T-helper 2 cell treated with Interferon-gamma antibody and Interleukin-4, amounts not matched to agents 5 μg/mL and 100 μg/mL, for 36 hours (primary cell): ENCODE measurements at places on chromosomes 7 and 10.

- DNase-seq: no peak
Observed at GRCh38 chr10:101380353-101381017, 26.5 kb downstream of the BTRC start.

DNA sequence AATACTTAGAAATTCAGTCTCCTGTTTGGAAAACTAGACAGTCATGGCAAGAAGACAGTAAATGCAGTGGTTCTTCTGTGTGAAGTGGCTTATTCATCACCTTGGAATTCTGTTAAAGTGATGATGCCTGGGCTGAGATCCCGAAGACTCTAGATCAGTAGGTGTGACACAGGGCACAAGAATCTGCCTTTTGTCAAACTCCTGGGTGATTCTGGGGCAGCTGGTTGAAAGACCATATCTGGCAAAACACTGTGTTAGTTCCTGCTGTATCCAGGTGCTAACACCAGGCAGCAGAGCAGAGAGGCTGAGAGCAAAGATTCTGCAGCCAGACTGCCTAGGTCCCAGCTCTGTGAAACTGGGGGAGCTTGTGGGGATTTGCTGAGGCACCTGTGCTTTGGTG, 26.5 kb downstream of the MRC1 start:
- no peak for DNase-seq

- DNase-seq: no peak
Observed at GRCh38 chr7:151272405-151272804, 23.9 kb upstream of the SMARCD3 start.

DNA sequence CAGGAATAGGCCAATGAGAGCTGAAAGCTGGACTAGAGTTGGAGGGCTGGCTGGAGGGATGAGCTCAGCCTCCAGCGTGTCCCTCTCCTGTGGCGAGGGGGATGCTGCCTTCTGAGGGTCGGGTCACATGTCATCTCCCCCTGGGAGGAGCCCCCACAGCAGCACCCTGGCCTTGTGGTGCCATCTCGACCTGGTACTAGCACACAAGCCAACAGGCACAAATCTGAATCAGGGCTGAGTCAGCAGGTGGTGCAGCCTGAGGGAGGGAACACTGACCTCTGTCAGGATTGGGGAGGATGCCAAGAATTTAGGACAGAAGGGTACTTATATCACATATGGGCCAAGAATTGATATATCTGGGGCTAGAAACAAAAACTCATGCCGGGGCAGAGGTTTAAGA, 280.4 kb downstream of the CELF2 start:
- DNase-seq: no peak

DNA sequence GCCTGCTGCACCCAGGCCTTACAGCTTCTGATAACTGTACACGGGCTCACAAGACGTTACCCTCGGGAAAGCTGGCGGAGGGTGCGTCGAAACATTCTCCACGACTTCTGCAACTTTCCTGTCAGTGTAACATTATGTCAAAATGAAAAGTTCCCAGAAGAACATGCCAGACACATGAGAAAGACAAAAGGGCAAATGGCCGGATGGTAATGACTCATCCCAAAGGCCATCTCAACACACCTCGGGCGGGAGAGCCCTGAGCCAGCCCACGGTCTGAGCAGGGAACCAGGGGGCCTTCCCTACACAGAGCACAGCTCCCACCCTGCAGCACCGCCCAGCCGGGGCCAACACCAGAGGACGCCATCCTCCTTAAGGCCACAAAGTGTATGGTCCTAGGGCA, 118.7 kb downstream of the MAD1L1 start:
- DNase-seq: no peak

DNA sequence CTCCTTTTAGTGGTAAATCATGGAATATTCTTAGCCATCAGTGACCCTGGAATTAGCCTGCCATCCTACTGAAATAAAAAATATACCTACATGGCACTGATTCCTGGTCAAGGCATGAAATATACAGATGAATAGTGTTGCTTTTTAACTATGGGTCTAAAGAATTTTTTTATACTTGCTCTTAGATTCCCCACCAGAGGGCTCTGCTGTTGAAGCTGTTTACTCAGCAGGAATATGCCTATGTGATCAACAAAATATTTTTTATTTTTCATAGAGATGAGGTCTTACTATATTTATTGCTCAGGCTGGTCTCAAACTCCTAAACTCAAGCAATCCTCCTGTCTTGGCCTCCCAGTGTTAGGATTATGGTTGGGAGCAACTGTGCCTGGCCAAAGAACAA, 13.5 kb downstream of the ZC3HC1 start:
- DNase-seq: no peak

GRCh38 chr7:133797818-133798520, 329.2 kb upstream of the LRGUK start:
- no peak for DNase-seq

DNA sequence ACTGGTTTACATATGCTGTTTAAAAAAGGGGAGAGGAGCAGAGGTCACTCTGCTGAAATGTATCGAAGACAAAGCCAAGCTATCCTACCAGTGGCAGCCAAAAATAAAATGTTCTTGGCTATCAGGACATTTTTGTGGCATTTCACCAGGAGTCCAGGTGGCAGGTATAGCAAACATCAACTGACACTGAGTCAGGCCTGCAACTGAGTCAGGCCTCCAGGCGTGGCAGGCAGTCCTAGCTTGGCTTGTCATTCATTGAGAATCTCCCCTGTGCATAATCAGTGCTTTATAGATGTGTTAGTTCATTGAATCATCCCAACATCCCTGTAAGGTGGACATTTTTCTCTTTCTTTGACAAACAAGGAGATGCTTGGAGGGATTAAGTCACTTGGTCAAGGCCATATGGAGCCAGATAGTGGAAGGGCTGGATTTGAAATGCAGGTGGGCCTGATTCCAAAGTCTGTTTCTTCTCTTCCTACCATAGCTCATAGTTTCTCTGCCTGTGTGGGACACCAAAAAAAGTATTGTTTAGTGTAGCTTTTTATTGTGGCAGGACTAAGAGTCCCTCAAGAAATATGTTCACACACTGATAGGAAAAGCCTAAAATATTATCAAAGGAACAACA, 4.3 kb downstream of the DYNC1I1 start:
- DNase-seq: no peak

DNA sequence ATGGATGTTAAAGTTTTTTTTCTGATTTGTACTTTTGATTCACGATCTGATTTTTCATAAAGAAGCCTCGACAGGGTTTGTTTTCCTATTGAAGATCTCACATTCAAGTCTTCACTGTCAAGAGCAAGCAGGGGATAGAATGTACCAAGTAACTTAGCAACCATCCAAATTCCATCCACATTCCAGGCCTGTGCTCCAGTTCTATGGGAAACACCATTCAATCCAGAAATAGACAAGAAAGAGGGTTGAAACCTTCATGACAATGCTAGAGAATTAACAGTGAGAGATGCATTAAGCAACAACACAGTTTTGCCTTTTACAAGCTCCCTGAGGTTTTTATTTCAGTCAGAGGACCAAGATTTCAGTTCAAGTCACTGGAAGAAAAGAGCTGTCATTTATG, 300.2 kb downstream of the NEBL start:
- no peak for DNase-seq

DNA sequence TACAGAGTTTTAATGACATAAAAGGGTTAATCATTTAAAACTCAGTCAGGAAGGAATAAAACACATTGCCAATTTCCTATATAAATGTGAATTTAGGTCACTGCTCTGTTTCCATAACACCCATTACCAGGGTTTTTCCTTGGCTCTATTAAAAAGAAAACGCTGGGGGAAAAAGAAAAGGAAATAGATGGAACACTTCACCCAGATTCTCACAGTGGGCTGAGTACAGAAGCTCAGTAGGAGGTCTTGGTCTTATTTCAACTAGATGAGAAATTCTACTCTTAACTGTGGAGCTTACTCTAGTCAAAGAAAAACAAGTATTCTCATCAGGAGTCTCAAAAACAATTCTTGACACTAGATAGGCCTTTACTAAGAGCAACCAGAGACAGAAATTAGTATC, 36.5 kb downstream of the GLUD1 start:
- no peak for DNase-seq

DNA sequence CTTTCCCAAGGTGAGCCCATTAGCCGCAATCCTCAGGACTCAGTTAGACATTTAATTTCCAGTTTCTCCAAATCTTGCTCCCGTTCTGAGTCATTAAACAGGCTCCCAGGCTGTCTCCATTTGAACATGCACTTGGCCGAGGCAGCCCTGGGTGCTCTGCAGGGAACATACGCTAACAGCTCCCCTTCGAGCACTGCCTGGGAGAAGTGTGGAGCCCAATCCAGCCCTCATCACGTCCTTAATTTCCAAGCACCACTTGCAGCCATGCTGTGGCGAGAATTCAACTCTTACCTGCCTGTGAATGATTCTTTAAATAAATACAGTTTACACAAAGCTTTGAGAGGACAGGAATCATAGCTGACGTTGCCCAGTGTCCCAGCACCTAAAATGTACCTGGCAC, 218.2 kb downstream of the CCSER2 start:
- DNase-seq: no peak

GRCh38 chr10:58968389-58968755, 208.1 kb upstream of the PHYHIPL start:
- DNase-seq: no peak

DNA sequence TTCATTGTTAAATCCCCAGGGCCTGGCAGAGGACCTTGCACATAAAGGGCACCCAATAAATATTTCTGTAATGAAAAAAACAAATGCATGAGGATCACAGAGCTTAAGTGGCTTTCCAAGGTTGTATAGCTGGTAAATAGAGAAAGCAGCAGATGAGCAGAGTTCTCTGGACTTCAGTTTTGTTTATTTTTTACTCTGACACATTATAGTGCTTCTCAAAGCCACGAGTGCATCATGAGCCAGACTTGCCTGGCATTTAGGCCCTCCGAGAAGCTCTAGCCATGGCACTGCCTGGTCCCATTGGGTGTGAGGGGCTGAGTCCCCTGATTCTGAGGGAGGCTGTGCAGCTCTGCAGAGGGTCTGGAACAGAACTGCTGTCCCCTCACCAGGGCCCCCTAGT, 87.2 kb upstream of the ZNF32 start:
- no peak for DNase-seq

GRCh38 chr10:31757831-31758230, 170.8 kb downstream of the ARHGAP12 start:
- DNase-seq: no peak

DNA sequence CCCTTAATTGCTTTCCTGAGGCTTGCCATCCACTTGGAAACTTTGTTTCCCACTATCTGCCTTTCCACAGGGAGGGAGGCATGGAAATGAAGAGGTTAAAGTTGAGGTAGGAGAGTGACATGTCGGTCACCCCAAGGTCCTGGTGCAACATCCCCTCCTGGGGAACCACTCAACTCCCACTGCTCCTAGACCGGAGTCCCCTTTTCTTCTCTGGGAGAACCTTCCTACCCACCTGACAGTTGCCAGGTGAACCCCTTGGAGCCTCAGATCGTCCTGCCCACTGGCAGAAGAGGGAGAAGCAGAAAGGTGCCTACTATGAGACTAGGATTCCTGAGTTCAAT, 21.7 kb downstream of the IMPDH1 start:
- no peak for DNase-seq

DNA sequence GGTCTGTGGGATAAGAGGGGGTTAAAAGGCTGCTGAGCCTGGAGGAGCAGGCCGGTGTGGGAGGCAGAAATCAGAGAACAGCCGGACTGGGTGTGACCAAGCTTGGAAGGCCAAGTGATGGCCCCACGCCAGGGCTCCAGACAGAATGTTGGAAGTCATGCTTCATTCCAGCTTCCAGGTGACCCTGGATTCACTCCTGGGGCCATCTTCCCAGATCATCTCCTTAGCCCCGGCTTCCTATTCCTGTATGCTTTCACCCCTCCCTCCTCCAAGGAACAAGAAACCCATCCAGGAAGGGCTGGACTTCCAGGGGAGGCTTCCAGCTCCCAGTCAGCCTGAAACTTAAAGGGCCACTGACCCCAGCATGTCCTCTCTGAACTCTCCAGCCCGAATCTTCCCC, 1.0 kb downstream of the INMT start:
- DNase-seq: no peak

GRCh38 chr10:24086296-24087086, 122.4 kb upstream of the KIAA1217 start:
- DNase-seq: no peak

GRCh38 chr10:126407831-126408230, 19.6 kb upstream of the ADAM12 start:
- no peak for DNase-seq

GRCh38 chr10:34789966-34790506, 25.1 kb downstream of the PARD3 start:
- DNase-seq: no peak

- DNase-seq: no peak
Observed at GRCh38 chr10:132359305-132360040, 27.5 kb downstream of the LRRC27 start.

- no peak for DNase-seq
Observed at GRCh38 chr7:106365252-106366005, 80.6 kb upstream of the NAMPT start.

- no peak for DNase-seq
Observed at GRCh38 chr7:41383596-41383995, 319.3 kb downstream of the INHBA start.

DNA sequence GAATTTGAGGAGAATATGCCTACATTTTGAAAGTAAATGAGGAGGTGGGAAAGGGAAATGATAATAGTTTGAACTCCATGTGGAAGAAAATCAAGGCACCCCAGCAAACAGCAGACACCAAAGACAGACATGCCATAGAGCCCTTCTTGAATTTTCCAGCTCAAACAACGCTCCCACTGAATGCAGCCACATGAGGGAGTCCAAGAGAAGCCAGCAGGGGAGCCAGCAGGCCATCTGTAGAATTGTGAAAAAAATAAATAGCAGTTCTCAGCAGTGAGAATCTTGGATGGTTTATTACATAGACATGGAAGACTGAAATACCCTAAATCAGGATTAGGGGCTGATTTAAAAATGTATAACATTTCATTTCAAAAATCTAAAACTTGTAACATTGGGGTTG, 1567.3 kb upstream of the LRRTM3 start:
- no peak for DNase-seq

DNA sequence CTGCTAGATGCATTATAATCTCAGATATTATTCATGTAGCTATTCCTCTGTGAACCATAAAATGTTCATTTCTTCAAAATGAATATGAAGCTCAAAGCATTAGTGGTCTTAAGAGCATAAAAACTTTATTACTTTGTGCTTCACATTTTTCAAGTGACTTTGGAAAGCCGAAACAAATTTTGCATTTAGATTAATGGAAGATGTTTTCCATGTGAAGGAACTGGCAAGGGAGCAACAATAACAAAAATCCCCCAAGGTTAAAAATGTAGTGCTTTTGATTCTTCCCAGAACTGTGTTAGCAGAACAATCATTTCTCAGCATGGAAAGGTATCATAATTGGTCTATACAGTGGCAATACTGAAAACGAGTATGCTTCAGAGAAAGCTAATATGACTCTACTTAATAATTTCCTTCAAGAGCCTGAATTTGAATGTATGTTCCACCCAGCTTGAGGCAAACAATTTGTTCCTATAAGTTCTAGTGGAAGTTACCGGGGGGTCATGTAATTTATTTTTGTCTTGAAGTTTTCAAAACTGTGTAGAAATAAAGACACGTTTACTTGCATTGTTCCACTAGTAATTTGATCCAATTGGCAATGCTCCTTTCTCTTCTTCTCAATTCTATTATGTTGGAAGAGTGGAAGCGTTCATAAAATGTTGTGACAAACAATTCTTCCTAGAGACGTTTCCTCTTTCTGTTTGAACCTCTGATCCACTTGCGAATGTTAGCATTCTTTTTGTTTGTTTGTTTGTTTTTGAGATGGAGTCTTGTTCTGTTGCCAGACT, 665.4 kb downstream of the AUTS2 start:
- DNase-seq: no peak

- DNase-seq: no peak
Observed at GRCh38 chr7:47693216-47693615, 111.3 kb upstream of the TNS3 start.

- no peak for DNase-seq
Observed at GRCh38 chr10:98410759-98411158, 4.2 kb downstream of the PYROXD2 start.

- no peak for DNase-seq
Observed at GRCh38 chr10:65430979-65431378, 1494.9 kb upstream of the LRRTM3 start.
